ENCODE measurements at places on chromosomes 16 and 17.

DNA sequence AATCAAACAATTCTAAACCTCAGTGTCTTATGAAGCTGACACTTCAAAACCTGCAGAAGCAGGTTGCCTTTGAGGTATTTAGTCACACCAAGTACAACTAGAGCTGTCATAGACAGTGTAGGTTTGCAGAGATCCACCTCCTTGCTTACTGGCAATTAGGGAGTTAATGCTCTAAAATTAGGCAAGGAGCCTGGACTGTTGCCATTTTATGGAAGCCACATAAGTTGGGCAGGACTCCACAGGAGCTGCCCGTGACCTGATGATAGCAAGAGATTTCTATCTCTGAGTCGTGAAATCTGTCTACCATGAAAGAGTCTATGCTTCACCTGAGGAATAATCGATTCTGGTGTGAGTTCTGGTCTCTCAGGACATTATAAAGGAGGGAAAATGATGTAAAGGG is 8.9 kb downstream of the EME1 start:
- no peak for DNase-seq

- no peak for DNase-seq
These were observed 25.2 kb downstream of the ELAC2 start for GRCh38 chr17:12992676-12993075.

DNA sequence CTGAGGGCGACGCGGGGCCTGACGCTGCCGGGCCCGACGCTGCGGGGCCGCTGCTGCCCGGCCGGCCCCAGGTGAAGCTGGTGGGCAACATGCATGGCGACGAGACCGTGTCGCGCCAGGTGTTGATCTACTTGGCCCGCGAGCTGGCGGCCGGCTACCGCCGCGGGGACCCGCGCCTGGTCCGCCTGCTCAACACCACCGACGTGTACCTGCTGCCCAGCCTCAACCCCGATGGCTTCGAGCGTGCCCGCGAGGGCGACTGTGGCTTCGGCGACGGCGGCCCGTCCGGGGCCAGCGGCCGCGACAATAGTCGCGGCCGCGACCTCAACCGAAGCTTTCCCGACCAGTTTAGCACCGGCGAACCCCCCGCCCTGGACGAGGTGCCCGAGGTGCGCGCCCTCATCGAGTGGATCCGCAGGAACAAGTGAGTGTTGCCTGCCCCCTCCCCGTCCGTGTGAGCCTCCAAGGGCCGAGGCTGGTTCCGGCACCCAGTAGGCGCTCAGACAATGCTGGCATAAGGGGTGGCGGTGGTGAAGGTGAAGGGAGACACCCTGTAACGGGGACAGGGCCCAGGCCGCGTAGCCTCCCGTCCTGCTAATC is 676 bp downstream of the CPD start:
- DNase-seq, result peak; percentile 39

- DNase-seq, result no peak
These were observed 3.3 kb upstream of the ELMO3 start for GRCh38 chr16:67195676-67196075.

GRCh38 chr16:88430185-88430523 is 22.9 kb upstream of the ZFPM1 start:
- DNase-seq, result peak; percentile 19

DNA sequence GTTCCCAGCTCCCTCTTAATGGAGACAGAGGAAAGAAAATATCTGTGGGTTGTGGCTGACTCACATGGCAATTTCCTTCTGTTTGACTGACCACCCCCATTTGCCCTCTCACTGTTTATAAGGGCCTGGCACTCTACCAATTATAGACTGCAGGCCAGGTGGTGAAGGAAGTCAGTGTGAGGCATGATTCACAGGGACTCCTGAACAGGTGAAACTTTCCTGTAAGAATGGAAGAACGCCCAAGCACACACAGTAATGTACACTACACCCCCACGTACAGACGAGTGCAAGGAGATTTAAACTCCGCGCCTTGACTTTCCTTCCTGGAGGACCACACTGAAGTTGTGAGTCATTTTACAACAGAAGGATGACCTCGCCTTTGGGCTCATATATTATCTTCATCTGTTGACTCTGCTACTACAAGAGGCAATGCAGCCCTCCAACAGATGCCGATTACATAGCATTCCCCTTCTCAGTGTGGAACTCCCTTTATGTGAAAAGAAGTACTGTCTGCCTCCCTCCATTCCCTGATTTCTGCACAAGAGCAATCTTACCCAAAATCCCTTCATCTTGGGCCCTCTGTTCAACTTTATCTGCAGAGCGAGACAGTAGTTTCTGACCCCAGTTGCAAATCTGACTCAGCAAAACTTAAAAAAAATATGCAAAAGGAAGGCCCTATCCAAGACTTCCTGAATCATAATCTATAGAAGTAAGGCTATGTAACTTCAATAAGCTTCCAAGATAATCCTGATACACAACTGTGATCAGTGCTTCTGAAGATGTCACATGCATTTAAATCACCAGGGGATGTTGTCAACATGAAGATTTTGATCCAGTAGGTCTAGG is 163.6 kb downstream of the SHISA6 start:
- DNase-seq, result no peak

GRCh38 chr17:81870131-81870980 is 781 bp downstream of the ARHGDIA start:
- peak; percentile 47 for DNase-seq

All from CD4-positive, alpha-beta T cell treated with Interleukin-6 for 4 hours (primary cell).